T-helper 9 cell (primary cell): ENCODE measurements at places on chromosomes 1 and 21.

DNA sequence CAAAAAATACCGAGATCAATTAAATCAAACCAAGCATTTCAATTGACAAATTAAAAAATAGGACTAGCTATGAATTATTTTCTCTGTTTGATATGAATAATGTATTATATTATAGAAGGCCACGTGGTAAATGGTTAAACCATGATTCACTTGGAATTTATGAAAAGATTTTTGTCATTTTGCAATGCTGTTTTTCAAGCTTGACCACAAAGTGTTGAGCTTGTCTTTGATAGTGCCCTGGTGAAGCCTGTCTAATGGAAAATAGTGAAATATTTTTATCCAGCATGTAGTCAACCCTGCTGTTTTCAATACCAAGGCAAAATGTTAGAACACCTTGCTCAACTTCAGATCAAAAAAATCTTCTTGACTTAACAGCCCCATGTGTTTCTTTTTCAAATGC lies 288.0 kb upstream of the PRMT6 start:
- no peak for DNase-seq

GRCh38 chr1:17437580-17438317 lies 1.7 kb downstream of the RCC2 start:
- DNase-seq, result peak; percentile 40

- no peak for DNase-seq
Observed at GRCh38 chr1:24203404-24203803, 16.3 kb upstream of the IFNLR1 start.

DNA sequence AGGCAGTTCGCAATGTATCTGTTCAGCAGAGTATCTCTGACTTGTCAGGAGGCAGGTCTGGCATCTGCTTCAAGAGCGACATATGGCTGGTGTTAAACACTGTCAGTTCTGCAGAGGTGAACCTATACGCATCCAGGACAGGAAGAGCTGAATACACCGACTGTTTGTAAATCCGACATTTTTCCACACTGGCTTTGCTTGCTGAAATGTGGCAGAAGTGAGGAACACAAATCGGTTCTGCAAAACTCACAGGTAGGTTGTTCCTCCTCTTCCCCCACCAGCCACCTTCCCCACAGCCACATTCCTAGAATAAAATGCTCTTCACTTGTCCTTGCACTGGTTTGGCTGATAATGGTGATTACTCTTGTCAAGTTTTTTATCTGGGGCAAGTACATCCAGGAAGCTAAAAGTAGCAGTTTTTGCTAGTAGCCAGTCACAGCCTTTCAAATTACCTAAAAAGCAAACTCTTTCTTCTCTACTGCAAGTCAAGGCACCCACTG lies 289.2 kb downstream of the GRIK1 start:
- DNase-seq, result no peak

GRCh38 chr1:16256478-16256877 lies 19.5 kb upstream of the CPLANE2 start:
- no peak for DNase-seq

- no peak for DNase-seq
Observed at GRCh38 chr1:113714606-113715269, 44.5 kb downstream of the PHTF1 start.

GRCh38 chr1:47431534-47431933 lies 6.3 kb upstream of the FOXD2 start:
- no peak for DNase-seq

- no peak for DNase-seq
Observed at GRCh38 chr21:25977068-25977611, 193.4 kb downstream of the APP start.
